8988T (cell line): ENCODE measurements at places on chromosomes 12 and 14.
A peak's percentile ranks its signal among the peaks of the same experiment; 100 is the strongest.

- no peak for DNase-seq
These were observed 247.0 kb downstream of the PHLDA1 start for GRCh38 chr12:75784591-75784990.

DNA sequence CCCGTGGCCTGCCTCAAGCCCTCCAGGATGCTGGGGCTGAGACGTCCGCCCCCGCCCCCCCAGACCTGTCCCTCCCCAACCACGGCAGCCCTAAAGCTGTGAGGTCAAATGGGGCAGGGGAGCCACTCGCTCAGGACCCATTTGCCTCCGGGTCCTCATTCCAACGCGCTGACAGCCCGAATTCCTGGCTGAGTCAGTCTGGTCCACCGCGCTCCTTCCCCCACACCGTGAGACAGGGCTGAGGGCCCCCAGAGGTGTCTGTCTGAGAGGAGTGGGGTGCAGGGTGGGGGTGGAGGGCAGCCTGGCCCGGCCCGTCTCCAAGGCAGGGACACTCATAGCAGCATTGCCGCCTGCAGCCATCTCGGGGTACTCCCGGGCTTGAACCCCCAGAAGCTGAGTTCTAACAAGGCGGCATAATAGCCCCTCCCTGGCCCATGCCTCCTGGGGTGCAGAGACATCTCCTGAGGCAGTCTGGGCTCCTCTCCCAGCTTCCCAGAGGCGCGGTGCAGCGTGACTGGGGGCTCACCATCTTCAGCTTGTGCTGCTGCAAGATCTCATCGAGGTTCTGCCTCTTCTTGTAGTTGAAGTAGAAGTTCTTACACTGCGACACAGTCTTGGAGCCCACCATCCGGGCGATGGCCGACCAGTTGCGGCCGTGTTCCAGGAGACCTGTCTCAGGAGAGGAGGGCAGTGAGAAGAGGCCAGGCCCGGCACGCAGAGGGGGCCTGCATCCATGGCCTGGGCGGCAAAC, 90.5 kb downstream of the RFLNA start:
- peak; percentile 95 for DNase-seq

DNA sequence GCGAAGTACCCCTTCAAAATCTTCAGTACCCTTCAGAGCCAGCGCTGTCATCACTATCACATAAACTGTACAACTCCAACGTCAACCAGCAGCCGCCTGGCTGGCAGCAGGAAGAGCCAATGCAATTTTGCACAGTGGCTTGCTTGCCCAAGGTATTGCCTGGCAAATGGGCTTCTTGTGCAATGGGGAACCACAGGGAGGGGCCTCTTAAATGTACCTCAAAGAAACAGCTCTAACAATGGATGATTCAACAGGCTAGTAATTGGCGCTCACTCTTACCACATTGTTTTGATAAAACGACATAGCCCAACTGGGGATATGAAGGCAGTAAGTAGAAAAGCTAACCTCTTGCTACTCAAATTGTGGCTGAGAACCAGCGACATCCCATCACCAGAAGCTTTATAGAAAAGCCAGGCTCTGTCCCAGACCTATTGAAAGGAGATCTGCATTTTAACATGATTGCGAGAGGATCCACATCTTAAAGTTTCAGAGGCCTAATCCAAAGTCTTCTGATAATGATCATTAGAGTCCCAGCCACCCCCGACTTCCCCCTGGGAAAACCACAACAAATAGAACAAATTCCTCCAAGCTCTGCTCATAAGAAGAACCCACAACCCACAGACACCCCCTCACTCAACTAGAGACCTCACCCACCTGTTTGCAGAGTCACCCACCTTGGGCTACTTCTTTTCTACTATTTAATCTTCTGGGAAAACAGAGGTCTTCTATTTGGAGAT, 125.3 kb upstream of the HIF1A start:
- no peak for DNase-seq

GRCh38 chr12:121080909-121081308, 41.9 kb upstream of the OASL start:
- no peak for DNase-seq

DNA sequence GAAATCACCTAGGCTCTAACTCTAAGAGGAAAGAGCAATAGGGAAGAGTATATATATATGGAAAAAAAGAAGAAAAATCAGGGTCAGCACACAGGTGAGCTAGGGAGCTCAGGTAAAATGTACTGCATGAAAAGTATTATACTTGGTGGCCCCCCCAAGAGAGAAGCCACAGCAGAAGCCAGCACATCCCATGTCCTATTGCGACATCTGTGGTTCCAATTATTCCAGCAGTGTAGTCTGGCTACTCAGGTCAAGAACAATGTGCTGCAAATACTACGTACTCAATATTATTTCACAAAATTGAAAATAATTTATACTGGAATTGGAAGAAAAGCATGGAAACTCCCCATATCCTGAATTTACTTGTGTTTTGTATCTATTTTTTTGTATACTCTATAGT, 85.5 kb downstream of the CEP83 start:
- DNase-seq = no peak
